NCI-H460 (cell line): ENCODE measurements at places on chromosomes 6 and 20.

DNA sequence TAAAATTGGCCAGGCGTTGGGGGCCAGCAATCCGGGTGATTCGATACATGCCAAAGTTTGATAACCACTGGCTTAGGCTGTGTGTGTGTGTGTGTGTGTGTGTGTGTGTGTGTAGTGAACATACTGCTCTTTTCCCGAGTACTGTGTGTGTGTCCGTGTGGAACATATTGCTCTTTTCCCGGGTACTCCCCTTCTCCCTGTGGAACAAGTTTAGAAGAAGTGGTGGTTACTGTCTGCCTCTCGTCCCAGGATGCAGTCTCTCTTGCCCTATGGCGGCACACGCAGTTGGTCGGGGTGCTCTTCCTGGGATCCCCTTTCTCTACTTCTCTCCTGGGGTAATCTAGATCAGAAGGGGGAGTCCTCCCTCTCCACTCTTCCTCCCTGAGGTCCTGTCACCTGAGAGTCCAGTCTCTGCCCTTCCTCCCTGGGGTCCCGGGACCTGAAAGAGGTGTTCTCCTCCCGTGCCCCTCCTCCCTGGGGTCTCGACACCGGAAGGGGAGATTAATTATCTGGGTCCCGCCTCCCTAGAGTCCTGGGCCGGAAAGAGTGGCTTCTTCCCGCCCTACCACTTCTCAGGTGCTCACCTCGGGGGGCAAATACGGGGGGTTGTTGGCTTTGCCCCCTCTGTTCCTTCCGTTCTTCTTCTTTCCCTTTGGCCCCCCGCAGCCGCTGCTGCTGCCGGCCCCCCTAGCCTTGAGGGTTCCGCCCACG lies 516 bp downstream of the GTPBP2 start:
- no peak for DNase-seq

DNA sequence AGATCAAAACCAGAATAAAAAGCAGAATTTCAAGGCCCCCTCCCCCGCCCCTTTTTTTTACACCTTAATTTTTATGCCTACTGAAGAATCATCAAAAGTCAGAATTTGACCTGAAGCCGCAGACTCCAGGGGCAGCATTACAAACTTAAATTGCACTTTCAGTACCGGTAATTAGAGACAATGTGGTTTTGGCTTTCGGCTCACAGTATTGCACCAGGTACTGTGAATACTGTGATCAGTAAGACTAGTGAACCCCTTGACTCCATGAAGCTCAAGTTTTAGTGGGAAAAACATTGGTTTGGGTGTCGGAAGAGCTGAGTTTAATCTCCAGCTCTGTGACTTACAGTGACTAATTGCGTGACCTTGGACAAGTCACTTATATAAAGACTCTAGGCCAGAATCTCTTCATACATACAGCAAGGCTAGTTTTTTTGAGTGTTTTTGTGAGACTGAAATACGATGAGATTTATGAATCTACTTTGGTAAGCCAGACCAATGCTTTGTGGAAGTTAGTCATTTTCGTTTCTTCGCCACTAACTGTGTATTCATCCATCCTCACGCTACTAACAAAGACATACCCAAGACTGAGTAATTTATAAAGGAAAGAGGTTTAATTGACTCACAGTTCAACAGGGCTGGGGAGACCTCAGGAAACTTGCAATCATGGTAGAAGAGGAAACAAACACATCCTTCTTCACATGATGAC lies 114.7 kb downstream of the SASH1 start:
- no peak for DNase-seq

GRCh38 chr6:35415065-35415891 lies 36.9 kb upstream of the FANCE start:
- DNase-seq = peak; percentile 30

DNA sequence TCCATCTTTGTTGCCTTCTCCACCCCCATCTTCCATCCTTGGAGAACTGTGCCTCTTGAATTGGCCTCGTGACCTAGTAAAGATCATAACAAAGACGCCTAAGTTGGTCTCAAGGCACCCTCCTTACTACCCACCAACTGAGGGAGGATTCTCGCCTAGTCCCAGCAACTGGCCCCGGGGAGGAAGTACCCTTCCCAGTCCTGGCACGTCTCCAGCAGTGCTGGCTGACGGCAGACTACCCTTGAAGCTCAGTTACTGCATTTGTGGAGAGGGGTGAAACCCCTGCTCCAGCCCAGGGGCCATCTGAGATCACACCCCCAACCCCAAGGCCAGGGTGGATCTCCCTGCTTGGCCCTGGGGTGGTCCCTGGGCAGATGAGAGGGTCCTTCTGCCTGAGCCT lies 2.1 kb upstream of the OSBPL2 start:
- no peak for DNase-seq

DNA sequence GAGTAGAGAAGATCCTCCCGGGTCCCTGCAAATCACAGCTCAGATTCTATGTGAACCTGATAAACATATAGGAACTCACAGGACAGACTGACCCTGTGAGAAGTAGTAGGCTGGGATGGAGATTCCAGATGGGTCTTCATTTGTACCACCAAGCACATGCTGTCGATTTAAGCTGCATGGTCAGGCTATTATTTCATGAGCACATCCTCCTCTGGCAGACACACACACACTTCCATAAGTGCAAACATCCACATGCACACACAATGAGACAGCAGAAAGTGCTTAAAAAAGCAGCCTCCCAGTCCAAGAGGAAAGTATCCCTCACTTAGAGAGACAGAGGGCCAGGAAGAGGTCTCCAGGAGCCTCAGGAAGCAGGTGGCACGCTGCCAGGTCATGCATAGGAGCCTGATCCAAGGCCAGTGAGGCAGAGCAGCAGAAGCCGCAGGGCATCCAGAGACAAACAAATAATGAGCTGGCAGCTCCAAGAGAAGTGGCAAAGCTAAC lies 131.8 kb downstream of the UNC5CL start:
- peak; percentile 75 for DNase-seq

GRCh38 chr6:168131464-168132415 lies 52.7 kb upstream of the FRMD1 start:
- no peak for DNase-seq

- DNase-seq = no peak
Observed at GRCh38 chr6:152100183-152100618, 292.7 kb downstream of the ESR1 start.

DNA sequence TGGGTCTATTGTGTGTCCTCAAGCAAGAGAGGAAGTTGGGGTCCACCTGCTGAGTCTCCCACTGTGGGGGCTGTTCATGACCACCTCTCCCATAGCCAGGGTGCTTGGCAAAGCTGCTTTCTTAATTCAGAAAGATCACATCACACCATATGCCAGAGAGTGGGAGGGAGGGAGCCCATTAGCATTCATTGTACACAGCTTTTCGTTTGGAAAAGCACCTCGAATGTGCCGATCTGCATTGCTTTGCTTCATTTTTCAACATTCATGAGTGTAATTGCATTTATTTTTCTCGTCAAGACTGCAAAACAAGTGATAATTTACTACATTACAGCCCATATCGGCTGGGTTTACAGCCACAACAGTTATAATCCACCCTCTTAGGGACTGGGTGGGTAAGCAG lies 327.3 kb downstream of the PTPRT start:
- DNase-seq = no peak

DNA sequence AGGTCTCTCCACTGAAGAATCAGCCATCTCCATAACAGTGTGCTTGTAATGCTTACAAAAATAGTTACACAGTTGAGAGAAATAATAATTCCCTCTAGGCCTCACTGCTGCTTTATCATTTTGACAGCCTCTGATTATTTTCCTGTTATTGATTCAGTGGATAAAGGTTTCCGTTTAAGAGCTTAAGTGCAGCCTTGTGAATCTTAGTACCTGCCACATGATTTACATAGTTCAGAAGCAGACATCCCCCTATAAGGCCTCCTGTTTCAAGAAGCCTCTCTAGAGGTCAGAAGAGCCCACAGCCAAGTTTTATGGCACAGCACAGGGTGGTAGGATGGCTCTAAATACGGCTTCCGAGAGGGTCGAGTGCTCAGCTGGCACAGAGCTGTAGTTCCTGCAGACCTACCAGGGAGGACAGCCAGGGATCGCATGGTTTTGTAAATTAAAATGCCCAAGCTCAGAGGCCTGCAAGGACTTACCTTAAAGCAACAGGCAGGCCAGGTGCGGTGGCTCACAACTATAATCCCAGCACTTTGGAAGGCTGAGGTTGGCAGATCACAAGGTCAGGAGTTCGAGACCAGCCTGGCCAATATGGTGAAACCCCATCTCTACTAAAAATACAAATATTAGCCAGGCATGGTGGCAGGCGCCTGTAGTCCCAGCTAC lies 17.6 kb upstream of the PYGB start:
- no peak for DNase-seq

GRCh38 chr6:78947529-78947928 lies 80.2 kb downstream of the IRAK1BP1 start:
- no peak for DNase-seq

GRCh38 chr6:134593887-134594286 lies 276.0 kb upstream of the SGK1 start:
- no peak for DNase-seq

GRCh38 chr6:144657691-144658090 lies 372.6 kb downstream of the UTRN start:
- no peak for DNase-seq

DNA sequence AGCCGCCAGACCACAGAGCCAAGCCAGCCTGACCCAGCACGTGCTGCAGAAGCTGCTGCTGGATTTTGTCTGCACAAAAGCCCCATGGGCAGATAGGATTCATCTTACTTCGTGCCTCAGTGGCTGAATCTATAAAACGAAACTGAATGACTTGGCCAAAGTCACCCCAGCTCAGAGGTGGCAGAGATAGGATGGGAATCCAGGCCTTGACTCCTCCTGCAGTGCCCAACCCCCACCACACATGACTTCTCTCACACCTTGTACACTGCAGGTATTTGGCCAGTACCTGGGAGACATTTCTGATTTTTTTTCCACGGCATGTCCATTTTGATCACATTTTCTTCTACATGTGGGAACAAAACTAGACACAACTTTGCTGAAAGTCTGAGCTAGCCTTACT lies 182.1 kb downstream of the ANKRD60 start:
- DNase-seq = no peak

DNA sequence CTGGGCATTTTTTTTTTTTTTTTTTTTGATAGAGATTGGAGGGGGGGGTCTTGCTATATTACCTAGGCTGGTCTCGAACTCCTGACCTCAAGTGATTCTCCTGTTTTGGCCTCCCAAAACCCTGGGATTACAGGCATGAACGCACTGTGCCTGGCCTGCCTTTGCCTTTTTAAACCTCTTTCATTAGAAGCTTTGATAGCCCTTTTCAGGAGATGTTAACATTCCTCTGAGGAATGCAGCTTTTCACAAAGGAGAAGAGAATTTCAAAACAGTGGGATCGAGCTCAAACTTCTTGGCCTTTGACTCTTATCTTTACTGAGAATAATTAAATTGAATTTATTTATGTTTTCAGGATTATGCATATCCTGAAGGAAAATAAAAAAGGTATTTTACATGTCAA lies 31.3 kb downstream of the SLC26A8 start:
- no peak for DNase-seq

- no peak for DNase-seq
Observed at GRCh38 chr6:21478883-21479539, 114.5 kb upstream of the SOX4 start.

DNA sequence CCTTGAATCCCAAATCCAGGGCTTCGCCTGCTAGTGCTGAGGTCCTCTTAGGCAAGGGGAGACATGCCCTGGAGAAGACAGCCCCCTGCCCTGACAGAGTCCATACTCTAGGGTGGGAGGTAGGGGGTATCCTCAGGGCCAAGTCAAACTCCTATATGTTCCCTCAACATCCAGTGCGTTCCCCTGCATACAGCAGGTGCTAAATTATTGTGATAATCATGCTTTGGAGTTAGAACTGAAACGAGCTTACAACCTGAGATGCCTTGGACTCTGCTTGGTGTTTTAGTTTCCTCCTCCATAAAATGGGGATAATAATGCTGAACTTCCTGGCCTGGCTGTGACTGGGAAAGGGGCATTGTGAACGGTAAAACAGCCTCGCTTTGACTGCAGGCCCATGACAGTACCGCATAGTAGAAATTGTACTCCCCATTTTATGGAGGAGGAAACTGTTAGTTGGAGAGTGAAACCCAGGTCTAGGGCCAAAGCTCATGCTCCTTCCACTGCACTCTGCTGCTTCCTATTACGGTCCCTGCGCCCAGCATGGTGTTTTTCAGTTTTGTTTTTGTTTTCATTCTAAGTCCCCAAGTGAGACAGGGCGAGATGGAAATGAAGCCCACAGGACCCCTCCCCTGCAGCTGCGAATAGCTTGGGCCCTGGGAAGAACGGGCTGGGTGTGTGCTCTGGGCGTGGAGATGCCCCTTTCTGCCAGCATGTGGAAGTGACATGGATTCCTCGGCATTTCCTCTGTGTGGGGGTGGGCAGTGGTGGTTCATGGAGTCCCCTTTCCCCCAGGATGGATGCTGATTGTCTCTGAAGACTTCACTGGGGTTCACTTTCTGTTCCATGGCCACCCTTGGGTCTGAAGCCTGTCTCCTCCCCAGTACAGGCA lies 162.5 kb downstream of the VEGFA start:
- no peak for DNase-seq

- no peak for DNase-seq
Observed at GRCh38 chr6:32993363-32993973, 15.9 kb downstream of the HLA-DOA start.

GRCh38 chr6:160275511-160276003 lies 16.9 kb upstream of the SLC22A2 start:
- DNase-seq = no peak

DNA sequence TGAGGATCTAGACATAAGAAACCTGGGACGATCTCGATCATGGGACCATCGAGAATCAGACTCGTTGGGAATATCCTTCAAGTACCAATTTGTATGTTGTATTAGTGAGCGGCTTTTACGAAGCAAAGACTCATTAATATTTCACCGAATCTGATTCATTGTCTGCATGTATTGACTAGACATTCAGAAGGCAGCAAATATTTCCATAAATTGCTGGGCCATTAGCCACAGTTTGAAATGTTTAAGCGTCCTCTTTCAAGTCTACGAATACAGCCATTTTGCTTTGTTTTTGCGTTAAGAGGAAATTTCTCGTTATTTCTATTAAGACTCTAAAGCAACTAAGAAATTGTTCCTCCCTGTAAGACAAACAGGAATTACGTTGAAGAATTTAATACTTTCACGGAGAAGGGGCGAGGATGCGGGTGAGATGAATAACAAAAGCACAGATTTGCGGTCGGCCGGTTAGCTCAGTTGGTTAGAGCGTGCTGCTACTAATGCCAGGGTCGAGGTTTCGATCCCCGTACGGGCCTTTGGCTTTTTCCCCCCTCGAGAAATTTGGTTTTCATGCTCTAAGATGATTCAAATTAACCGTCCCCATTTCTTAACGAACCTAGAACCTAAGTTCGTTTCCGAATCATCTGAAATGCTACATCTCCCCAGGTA lies 18.5 kb downstream of the POM121L2 start:
- DNase-seq = peak; percentile 66

GRCh38 chr6:113104951-113105350 lies 752.2 kb upstream of the MARCKS start:
- DNase-seq = no peak
